ENCODE measurements at places on chromosomes 16 and 17.

DNA sequence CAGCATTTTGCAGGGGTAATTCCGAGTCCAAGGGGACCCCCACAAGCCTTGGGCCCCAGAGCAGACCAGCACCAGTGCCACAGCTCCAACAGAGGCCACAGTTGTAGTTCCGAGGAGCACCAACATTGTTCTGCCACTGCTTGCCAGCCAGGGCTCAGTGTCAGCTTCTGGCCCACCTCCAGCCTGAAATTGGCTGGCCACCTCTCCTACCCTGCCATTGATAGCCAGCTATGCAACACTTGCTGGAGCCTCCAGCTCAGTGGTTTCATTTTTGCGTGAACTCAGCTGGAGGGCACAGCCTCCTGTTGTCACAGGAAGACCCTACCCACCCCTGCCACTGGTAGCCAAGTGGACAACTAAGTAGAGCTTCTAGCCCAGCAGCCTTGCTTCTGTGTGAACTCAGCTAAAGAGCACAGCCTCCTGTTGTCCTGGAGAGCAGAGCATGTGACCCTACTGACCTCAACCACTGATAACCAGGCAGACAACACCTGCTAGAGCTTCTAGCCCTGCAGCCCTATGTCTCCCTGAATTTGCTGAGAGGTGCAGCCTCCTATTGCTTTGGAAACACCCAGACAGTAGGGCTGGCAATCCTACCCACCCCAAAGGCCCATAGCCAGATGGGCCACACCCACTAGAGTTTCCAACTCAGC, 24.9 kb downstream of the HYDIN start:
- DNase-seq = no peak

DNA sequence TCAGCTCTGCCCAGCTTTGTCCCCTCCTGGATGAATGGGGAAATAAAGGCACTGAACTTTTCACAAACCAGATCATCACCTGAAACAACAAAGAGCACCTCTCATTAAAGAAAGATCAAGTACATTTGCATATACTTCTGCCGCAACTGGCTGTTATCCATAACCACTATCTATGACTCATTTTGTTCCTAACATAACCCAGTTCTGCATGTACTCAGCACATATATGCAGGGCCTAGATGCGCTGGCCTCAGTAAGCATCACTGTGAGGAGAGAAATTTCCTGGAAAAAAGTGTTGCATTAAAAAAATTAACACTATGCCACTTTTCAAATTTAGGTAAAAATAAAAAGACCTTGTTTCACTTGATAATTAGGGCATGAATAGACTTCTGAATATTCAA, 1718.4 kb downstream of the TP53TG3F start:
- no peak for DNase-seq

DNA sequence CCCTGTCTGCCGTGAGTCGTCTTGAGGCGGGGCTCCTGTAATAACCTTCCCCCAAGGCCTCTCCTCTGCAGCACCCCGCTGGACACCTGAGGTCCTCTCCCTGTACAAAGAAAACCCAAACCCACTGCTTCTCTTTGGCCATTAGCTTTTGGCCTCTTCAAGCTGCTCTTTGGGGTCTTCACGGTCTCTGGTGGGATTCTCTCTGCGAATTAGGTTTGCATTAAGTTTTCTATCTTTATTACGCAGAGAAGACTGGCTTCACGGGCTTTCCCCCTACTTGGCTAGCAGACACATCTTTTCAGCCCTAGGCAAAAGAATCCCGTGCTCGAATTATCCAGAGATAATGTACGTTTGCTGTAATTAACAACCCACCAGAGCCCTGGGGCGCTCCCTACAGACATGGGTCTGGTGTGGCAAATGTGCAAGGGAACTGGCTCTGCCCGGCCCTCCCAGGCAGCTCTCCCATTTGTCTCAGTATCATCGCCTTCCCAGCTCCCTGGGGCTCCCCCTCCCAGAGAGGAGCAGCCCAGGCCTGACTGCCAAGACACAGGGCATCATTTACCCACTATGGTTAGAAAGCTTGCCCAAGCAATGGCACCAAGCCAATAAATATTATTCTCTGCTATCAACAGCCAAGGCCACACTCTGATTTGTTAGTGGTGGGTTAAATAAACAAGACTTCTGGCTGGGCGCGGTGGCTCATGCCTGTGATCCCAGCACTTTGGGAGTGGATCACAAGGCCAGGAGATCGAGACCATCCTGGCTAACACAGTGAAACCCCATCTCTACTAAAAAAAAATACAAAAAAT, 24.7 kb upstream of the KLHDC4 start:
- DNase-seq = no peak

- DNase-seq = no peak
Observed at GRCh38 chr17:81493198-81494038, 19.2 kb downstream of the ACTG1 start.

DNA sequence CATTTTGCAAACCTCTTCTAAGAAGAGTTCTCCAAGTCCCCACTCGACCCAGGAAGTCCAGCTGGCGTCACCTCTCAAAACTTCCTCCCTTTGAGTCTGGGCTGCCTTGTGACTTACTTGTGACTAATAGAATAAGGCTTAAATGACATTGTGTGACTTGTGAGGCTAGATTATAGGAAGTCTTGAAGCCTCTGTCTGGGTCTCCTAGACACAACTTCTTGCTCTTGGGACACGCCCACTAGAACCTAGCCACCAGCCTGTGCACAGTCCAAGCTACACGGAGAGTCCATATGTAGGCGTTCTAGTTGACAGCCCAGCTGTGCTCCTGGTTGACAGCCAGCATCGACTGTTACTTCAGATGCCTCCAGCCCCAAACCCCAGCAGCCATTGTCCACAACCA, 66.7 kb upstream of the TANC2 start:
- peak; percentile 7 for DNase-seq

- DNase-seq = no peak
Observed at GRCh38 chr16:17557949-17558348, 87.2 kb upstream of the XYLT1 start.

DNA sequence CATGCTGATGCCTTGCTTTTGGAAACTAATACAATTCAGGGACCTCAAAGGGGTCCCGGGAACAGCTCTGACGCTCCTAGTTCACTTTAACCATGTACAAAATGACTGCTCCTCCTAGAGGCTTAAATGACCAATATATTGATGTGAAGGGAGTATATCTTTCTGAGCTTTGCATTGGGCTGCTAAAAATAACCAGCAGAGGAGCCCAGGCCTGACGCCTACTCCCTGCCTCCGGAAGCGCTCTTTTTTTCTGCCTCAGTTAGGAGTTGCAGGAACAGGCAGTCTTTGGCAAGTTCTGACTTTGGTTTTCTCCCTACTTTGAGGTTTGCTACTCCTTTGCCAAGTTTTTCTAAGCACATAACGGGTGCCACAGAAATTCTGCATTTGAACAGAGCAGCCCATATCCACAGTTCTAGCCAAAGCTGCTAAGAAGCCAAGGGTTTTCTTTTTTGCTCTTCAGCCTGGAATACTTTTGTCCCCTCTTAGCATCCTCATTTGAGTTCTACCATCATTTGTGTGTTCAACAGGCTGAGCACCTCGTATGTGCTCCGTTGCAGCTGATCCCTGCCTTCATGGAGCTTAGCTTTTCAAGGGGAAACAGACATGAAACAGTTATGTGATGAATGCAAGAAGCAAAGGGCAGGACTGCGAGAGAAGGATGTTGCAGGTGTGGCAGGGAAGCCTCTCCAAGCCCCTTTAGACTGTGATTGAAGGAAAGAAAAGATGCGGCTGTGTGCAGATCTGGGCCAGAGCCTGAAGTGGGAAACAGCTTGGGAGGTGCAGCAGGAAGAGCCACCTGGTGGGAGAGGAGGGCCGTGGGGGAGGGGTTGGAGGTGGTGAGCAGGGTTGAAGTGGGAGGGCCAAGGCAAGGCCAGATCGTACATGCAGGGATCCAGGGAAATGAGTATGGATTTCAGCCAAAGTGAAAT, 2.8 kb upstream of the NAGPA start:
- DNase-seq = no peak

DNA sequence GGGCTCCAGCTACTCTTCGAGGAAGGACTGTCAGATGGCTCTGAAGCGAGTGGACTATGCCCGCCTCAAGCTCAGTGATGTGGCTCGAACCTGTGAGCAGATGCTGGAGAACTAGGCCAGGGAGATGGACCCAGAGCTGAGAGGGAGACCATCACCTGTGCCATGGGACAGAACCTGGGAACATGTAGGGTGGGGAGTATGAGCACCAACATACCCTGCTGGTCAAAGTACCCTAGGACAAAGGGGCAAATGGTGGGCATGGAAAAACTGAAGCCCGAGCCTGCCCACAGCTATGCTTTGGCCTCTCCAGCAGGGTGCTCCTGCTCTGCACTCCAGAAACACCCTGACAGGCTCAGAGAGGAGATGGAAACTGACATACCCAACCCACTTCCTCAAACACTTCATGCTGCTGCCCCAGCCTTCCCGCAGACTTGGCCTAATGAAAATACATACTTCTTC, 1.9 kb downstream of the MED11 start:
- DNase-seq = no peak

- no peak for DNase-seq
Observed at GRCh38 chr16:57570301-57571070, 28.0 kb downstream of the ADGRG5 start.

DNA sequence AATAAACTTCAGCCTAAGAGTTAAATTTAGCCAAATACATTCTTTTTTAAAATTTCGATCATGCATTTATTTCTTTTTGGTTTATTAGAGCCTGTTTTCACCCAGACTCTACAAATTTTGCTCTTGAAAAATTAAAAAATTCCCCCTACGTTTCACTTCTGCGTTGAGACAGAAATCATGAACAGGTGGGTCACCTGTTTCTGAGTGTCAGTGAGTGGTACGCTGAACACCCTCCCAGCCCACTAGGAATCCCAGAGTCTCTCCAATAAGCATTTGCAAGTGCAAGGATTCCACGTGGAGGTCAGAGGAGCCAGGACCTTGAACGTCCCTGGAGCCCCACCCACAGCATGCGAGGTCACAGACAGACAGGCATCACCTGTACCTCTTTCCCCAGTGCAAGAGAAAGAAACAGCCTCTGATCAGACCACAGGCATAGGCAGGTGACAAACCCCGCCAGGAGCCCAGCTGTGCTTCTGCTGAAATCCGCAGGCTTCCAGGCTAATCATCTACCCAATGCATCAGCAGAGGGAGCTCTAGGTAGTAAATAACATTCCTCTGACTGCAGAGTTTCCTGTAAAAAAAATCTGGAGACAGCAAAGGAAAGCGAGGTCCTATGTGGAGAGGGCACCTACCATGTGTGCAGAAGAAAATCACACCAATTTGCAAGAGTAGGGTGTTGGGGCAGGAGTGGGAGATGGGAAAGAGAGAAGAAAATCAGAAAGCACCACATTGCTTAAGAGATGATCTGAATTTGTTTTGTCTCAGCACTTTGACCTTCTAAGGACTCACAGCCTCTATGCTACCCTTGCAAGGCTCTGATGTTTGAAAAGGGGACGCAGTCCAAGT, 5.9 kb upstream of the XYLT1 start:
- DNase-seq = peak; percentile 90

GRCh38 chr17:49696233-49696761, 11.5 kb downstream of the SLC35B1 start:
- no peak for DNase-seq

- DNase-seq = no peak
Observed at GRCh38 chr17:41131979-41132378, 8.0 kb upstream of the KRTAP4-12 start.

DNA sequence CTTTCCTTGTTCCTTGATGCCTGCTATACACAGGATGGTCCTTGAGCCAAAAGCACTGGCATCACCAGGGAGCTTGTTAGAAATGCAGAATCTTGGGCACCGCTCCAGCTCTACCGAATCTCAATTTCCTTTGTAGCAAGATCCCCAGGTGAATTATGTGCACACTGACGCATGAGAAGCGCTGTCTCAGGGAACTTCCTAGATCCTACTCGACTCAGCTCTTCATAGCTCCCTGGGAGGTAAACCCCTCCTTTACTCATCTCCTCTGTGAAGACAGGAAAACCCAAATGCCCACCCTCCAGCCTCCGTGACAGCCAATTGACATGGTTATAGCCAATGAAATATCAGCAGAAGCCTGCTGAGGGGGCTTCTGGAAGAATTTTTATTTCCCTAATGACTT, 4.1 kb downstream of the USP31 start:
- DNase-seq = no peak

DNA sequence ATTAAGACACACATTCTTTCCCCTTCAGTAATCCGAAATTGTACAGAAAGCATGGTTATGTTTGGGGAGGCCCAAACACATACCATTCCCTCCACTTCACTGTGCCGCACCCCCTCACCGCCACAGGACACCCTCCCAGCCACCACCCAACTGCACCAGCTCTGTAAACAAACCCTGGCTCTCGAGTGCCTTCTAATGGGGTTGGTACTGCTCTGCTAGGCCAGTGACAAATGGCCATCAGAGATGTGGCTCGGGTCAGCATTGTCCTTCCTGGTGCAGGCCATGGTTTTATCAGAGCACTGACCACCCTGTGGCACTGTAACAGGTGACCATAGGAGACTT, 24.0 kb upstream of the SREBF1 start:
- DNase-seq = no peak

DNA sequence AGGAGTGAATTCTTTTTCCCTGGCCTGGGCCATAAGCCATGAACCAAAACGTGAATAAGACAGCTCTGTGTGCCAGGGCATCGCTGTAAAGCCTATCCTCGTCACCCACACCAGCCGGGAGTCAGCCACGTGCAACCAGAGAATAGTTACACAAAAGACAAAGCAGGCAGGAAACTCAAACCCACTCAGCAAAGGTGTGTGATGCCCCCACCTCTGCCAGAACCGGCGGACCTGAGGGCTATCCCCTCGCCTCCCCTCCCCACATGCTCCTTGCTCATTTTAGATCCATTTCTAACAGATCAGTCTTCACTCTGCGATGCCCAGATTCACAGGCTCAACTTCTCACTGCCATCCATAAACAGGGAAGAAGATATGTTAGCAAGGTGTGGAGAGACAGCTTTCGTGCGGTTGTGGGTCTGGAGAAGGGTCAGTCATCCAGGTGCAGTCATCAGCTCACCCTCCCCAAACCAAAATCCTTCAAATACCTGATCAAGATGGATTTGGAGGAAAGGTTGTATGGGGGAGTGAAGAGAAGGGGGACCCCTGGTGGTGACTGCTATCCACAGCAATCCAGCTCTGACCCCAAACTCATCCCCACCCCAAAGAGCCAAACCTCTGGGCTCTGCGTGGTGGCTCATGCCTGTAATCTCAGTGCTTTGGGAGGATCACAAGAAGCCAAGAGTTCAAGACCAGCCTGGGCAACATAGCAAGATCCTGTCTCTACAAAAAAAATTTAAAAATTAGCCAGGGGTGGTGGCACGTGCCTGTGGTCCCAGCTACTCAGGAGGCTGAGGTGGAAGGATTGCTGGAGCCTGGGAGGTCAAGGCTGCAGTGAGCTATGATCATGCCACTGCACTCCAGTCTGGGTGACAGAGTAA, 219.2 kb downstream of the C16orf78 start:
- peak; percentile 74 for DNase-seq

GRCh38 chr16:935684-936083, 35.1 kb downstream of the LMF1 start:
- DNase-seq = no peak

Measured in NCI-H524 (cell line).